ENCODE measurements at places on chromosomes 6 and 20. TPM values are rescaled to one million over a fixed set of nuclear protein-coding genes. Genes with fewer than 3 reads are reported as not detected.

Gene UNC5CL
- total RNA-seq: under 0.01 TPM

Gene ANKEF1
- 0.26 TPM for total RNA-seq

Gene COL19A1
- total RNA-seq: 0.26 TPM

Gene ZNF391
- 0.57 TPM for total RNA-seq

Gene TRIM15
- not detected for total RNA-seq

Gene SGK2
- not detected for total RNA-seq

Gene MATN4
- 0.23 TPM for total RNA-seq

Gene AVP
- not detected for total RNA-seq

Gene OR2H1
- not detected for total RNA-seq

DNA sequence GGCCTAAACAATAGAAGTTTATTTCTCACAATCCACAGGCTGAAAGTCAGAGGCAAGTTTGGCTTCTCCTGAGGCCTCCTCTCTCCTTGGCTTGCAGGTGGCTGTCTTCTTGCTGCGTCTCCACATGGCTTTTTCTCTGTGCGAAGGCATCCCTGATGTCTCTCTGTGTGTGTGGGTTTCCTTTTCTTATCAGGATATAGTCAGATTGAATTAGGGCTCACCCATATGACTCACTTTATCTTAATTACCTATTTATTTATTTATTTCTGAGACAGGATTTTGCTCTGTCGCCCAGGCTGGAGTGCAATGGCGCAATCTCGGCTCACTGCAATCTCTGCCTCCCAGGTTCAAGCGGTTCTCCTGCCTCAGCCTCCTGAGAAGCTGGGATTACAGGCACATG lies 30.7 kb downstream of the LINC00237 start:
- no peak for DNase-seq

GRCh38 chr6:16412171-16412570 lies 173.8 kb downstream of the GMPR start:
- DNase-seq: no peak

DNA sequence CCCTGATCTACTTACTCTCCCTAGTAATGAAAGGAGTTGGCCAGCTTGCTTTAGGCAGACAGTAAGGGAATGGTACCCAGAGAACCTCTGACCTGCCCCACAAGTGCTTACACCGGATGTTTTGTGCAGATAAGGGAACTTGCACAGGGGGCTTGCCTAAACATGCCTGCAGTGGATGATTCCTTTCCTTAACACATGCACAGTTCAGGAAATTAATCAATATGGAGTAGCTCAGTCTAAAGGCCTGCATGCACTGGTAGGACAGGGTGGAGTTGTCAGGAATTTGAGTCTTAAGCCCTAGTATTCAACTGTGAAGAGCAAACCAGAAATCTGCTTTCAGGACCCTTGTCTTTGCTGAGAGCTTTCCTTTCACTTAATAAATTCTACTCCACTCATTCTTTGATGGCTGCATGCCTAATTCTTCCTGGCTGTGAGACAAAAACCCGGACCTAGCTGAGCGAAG lies 3.9 kb upstream of the TRIM38 start:
- DNase-seq: no peak

GRCh38 chr6:235763-236360 lies 56.4 kb upstream of the DUSP22 start:
- peak; percentile 50 for DNase-seq

- peak; percentile 9 for DNase-seq
Observed at GRCh38 chr6:25217302-25217701, 61.9 kb upstream of the CARMIL1 start.

DNA sequence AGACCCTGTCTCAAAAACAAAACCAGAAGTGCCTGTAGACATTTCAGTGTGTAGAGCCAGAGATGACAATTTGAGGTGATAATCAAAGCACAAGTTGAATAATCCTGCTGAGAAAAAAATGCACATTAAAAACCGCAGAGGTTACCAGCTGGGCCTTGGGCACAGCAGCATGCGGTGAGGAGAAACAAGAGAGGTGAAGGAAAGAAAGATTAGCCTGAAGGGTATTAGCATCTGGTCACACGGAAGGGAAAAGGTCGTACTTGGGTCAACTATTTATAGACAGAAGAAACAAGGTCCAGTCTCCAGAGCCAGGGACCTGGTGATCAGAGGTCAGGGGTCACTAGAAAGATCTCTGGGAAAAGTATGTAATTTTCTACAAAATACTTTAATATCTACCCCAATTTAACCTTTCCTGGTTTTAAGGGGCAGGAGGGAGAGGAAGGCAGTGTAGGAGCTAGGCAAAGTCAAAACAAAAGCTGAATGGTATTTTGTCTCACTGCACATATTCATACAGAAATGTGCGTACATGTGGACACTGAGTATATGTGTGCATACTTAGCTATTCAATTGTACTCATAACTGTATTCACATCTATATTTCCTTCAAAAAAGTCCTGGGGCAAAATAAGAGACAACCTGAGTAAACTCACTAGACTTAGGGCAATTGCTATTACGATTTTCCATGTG lies 10.1 kb downstream of the MAP7 start:
- DNase-seq: no peak

- DNase-seq: no peak
Observed at GRCh38 chr6:12065321-12066140, 53.4 kb downstream of the HIVEP1 start.

DNA sequence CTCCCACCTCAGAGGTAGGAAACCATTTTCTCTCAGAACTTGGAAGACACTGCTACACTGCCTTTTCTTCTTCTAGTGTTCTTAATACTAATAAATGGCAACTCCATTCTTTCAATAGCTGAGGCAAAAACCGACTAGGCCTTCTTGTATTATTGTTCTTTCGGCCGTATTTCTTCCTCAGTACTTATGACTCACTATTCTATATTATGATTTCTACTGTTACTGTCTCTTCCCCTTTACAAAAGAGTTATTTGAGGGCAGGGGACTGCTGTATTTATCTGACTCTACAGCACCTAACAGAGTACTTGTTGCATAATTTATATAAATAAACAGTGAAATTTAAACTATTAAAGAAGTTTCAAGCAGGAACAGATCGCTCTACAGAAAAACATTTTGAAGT lies 3.1 kb downstream of the DNAAF9 start:
- no peak for DNase-seq

- DNase-seq: no peak
Observed at GRCh38 chr6:106974336-106974998, at the start of gene CD24. TSS of gene CD24 (minus strand) at chr6:106974729. CDS start at chr6:106974646, 83 bp downstream.

DNA sequence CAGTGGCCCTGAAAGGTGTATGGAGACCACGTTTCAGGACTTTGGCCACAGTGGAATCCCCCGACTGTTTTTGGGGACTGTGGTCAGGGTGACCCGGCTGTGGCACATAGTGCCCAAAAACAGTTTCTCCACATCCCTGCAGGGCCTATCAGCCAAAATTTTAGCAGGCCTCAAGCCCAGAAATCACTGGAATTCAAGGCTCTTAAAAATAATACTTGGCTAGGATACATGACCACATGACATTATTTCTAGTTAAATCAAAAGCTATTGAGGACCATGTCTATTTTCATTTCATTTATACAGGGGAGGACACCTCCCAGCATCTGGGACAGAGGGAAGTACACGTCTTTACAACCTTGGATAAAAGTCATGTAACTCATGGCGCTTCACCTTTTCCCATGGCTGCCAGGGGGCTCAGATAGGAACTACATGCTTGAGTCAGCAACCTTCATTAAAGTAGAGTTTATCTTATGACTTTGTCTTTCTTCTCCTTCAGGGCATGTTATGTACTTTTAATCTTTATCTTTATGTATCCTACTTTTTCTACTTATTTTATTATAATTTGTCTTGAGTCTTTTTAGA lies 70.8 kb upstream of the CD93 start:
- DNase-seq: no peak

- no peak for DNase-seq
Observed at GRCh38 chr6:93398723-93399122, 20.6 kb downstream of the EPHA7 start.

DNA sequence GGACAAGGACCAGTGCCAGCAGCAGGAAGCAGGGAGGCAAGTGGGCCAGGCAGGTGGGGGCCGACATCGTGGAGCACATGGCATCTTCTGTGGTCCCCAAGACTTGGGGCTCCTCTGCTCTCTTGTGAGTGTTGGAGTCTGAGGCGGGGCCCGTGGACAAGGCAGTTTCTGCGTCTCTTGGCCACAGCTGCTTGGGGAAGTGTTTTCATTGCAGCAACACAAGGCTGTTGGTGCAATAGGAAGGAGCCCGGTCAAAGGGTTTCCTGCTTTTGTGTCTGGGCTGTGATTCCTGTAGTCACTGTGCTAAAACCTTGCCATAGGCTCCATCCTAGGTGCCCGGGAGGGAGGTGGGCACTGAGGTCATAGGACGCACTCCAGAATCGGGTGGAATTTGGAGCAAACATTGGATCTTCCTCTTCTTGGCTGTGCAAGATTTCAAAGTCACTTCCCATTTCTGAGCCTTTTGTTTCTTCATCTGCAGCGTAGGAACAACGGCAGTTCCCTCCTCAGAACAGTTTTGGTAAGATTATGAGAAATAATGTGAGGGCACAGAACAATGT lies at the start of gene SIRPB2:
Gene SIRPB2 (minus strand): TSS at position 140 of the 560 bp plus-strand sequence. CDS start 61 bp downstream, at position 79.
- no peak for DNase-seq

- no peak for DNase-seq
Observed at GRCh38 chr6:40713002-40713719, 126.0 kb upstream of the LRFN2 start.

- peak; percentile 74 for DNase-seq
Observed at GRCh38 chr6:46042355-46042999, 26.8 kb upstream of the CLIC5 start.

DNA sequence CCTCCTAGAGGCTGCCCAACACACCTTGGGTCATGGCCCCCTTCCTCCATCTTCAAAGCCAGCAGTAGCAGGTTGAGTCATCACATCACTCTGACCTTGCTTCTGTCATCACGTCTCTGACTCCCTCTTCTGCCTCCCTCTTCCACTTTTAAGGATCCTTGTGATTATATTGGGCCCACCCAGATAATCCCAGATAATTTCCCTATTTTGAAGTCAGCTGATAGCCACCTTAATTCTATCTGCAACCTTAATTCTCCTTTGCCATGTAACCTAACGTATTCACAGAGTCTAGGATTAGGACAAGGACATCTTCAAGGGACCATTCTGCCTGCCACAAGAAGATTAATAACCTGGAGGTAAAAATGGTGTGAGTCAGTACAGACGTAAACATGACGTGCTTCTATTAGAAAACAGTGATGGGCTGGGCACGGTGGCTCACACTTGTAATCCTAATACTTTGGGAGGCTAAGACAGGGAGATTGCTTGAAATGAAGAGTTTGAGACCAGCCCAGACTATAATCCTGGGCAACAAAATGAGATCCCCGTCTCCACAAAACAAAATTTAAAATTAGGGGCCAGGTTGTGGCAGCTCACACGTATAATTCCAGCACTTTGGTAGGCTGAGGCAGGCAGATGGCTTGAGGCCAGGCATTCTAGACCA lies 3.3 kb downstream of the ZSWIM3 start:
- no peak for DNase-seq

- no peak for DNase-seq
Observed at GRCh38 chr6:61586934-61587537, 699.0 kb downstream of the KHDRBS2 start.

GRCh38 chr20:53834062-53834442 lies 236.3 kb downstream of the BCAS1 start:
- DNase-seq: peak; percentile 47

DNA sequence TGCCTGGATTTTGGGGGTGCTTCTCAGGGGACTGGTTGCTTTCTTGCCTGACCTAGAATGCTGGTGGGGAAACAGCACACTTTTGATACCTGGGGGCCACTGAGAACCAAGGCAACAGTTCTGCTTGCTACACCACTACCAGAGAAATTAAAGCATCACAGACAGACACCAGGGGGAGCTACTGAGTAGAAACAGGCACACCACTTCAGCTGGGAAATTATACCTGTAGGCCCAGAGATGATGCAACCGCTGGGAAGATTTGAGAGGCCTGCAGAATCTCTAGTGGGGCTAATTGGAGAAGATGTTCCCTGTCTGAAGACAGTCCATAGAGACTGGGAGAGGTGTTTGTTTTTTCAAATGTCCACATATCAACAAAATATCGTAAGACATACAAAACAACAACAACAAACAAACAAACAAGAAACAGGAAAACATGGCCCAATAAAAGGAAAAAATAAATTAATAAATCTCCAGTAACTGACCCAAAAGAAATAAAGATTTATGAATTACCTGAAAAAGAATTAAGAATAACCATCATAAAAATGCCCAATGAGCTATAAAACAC lies 129.4 kb upstream of the RIN2 start:
- peak; percentile 50 for DNase-seq

DNA sequence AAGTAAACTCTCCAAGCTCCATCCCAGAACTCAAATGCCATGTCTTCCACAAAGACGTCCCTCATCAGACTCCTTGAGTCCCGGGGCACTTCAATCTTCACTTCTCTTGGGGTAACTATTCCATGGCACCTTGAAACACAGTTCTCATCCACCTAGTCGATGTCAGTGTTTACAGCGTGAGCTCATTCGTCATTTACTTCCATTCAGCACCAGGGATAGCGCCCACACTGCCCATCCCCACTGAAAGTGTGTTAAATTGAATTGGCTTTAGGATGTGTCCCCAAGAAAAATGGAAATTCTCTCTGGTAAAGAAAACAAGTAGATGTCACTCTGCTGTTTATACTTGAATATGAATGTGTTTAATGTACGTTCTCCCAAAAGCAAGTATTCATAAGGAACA lies 31.3 kb downstream of the KCNK15 start:
- DNase-seq: peak; percentile 18

DNA sequence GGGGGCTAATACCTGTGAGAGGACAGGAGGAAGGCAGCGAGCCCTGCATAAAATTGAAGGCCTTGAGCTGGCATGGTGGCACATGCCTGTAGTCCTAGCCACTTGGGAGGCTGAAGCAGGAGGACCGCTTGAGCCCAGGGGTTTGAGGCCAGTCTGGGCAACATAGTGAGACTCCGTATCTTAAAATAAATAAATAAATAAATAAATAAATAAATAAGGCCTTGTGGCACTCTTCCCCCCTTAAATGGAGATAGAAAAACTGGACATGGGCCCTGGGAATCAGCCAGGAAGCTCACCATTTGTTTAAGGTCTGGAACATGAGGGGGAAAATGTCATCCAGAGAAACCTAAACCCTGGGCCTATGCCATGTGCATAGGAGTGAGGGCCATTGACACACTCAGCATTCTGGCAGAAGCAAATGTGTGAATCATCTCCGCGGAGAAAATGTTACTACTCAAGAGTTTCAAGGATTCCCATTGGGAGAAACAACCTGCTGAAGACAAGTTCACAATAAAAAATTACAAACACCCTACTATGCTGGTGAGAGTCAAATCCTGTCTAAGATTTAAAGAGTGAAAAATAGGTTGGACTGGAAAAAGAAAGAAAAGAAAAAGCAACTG lies 51.9 kb upstream of the UBR2 start:
- DNase-seq: no peak

DNA sequence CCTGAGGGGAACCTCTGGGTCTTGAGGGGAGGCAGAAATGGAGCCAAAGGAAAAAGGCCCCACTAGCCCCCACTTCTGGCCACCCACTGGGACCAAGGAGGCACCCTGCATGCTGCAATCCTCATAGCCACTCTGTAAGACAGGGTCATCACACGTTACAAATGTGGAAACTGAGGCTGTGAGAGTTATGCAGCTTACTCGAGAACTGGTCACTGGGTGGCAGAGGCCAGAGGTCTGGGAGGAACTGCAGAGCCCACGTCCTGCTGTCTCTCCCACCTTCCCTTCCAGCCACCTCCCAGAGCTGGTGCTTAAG lies 18.1 kb downstream of the LEMD2 start:
- DNase-seq: no peak

- no peak for DNase-seq
Observed at GRCh38 chr20:32780278-32780677, 18.1 kb downstream of the DNMT3B start.

Measured in LHCN-M2 (cell line).